ENCODE measurements at places on chromosomes 5 and 9.

DNA sequence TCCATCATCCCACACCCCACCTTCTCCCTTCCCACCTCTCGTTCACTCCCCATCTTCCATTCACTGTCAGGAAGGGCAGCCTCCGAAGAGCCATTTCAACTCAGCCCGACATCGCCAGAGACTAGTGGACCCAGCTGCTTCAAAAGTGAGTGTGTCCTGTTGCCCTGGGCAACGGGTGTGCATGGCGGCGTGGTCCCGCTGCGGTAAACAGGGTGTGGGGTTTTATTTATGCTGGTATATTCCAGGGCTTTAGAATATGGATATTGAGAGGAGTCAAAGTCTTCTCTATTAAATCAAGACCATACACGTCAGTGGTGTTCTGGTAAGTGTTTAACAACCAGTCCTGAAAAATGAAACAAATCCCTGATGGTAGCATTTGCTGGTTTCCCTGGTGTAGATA, 274.5 kb downstream of the MAST4 start:
- no peak for DNase-seq

GRCh38 chr5:40634154-40634553, 45.6 kb upstream of the PTGER4 start:
- no peak for DNase-seq

DNA sequence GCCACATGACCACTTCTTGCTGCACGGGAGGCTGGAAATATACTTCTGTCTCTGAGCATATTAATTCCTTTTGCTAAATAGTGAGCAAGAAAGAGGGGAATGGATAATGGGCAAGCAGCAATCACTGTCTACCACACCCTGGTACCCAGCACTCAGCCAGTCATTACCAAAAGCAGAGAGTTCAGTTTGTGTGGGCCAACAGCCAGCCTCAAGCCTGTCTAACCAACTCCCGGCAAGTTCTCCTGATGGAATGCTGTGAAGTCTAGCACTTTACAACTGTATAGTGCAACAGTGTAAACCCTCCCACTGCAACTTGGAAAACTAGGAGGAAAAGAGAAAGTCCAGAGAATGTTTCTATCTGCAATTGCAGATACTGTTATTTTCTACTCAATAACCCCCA, 47.8 kb downstream of the PLK2 start:
- DNase-seq: no peak

GRCh38 chr5:151632941-151633340, 41.8 kb upstream of the FAT2 start:
- no peak for DNase-seq

- no peak for DNase-seq
Observed at GRCh38 chr5:31375999-31376720, 155.7 kb downstream of the DROSHA start.

- DNase-seq: no peak
Observed at GRCh38 chr9:98726735-98727134, 18.0 kb upstream of the GABBR2 start.

Data from NCI-H774 (cell line).